ENCODE measurements at places on chromosomes 7 and 10.

DNA sequence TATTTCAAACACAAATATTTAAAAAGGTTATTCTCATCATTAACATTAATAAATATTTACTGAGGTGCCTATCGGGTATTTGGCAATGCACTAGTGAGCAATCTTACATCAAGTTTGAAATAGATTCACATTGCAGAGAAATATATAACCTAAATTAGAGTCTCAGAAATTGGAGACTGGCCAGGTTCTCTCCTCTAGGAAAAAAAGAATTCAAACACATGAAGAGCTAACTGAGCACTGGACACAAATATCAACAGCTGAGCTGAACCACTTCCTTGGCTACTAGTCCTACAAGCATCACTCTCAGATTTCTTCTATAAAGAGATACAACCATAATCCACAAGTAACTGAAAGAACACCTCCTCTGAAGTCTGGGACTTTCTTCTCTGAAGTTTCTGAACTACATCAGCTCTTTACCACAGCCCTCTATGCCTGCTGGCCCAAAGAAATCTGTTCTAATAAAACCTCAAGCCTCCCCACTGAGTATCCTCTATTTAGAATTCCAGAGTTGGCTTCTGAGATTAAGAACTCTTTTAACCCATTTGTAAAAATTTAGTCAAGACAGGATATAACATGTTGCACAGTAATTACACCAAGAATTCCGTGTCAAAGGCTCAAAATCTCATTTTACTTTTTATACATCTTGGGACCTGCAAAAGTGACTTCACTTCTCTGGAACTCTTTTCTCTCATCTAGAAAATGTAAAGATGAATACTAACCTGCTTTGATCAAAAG, 45.2 kb downstream of the MTERF1 start:
- no peak for DNase-seq

- DNase-seq, result no peak
These were observed 155.5 kb upstream of the LYZL2 start for GRCh38 chr10:30784897-30785605.

DNA sequence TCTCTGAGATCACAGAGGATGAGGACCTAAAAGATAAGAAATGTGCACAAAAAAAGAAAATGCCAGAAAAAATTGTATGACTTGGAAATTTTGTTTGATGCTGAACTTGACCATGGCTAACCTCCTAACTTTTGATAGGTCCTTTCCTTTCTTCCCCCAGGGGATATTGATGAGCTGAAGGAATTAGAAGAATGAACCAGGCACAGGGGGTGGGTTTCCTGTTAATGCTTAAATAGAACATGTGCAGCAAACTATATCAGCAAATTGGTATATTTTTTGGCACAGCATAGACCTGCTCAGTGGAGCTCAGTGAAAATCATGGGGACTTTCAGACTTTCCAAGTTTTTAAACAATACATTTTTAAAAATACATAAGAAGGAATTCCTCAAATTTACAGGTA, 300.7 kb downstream of the HDAC9 start:
- no peak for DNase-seq

- DNase-seq, result no peak
These were observed 47.3 kb downstream of the YKT6 start for GRCh38 chr7:44247868-44248651.

DNA sequence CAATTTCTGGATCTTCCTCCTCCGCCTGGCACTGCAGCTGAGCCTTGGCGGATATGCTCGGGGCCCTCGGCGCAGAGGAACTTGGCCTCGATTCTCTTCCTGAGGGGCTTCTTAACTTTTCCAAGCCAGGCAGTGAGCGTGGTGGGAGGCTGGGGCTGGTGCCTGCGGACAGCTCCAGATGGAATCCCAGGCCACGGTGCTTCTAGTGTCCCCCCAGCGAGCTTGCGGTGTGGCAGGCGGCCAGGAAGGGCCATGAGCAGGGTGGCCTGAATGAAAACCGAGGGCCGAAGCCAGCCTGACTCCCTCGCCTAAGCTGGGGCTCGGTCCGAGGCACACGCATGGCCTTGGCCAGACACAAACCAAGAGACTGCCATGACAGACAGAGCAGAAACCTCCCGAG, 31.3 kb downstream of the RCC1L start:
- DNase-seq, result no peak

GRCh38 chr10:122590153-122590552, 29.6 kb downstream of the DMBT1 start:
- DNase-seq, result no peak

- no peak for DNase-seq
These were observed 9.3 kb upstream of the PRSS1 start for GRCh38 chr7:142739923-142740492.

DNA sequence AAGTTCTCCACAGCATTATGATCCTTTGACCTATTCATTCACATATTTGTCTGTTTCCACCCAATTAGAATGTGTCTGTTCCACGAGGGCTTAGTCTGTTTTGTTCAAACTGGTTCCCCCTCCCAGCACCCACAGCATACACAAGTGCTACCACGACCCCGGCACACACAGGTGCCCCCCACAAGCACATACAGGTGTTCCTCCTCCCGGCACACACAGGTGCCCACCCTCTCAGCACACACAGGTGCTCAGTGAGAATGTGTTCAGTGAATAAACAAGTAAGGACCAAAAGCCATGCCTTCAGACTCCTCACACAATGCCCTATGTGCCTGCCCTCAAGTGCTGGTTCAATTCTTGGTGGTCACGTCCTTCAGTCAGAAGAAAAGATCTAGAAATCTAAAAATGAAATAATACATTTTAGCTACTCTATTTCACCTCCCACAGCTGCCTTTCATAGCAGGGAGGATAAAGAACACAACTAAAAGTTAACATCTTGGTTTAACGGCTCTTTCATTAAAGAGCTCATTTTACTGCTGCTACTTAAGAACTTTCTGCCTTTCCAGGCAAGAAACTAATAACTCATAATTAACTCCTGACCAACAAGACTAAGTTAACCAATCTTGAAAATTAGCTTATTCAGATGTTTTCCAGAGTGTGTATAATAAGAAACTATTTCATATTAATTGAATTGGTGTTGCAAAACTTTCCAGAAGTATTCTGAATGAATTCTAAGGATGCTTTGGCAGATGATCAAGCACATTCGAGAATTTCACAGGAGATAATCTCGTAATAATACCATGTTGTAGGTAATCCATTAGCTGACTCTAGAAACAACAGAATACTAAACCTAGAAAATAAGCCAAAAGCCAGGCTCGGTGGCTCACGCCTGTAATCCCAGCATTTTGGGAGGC, 2.3 kb downstream of the DNMBP start:
- no peak for DNase-seq

DNA sequence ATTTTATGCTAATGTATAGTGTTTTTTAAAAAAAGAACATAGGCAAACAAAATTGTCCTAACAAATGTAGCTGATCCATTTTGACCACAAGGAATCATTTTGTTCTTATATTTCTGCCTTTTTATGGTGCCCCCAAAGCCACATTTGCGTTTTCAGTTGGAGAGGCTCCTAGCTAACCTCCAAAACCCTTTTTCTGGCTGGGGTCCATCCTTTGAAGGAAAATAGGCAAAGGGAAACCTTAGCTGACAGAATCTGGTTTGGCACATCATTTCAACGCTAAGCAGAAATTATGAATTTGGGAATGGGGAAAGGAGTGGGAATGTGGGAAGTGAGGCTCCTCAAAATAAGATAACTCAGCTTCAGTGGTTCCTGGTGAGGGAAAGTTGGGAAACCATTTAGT, 25.6 kb upstream of the SLC25A13 start:
- DNase-seq, result no peak

DNA sequence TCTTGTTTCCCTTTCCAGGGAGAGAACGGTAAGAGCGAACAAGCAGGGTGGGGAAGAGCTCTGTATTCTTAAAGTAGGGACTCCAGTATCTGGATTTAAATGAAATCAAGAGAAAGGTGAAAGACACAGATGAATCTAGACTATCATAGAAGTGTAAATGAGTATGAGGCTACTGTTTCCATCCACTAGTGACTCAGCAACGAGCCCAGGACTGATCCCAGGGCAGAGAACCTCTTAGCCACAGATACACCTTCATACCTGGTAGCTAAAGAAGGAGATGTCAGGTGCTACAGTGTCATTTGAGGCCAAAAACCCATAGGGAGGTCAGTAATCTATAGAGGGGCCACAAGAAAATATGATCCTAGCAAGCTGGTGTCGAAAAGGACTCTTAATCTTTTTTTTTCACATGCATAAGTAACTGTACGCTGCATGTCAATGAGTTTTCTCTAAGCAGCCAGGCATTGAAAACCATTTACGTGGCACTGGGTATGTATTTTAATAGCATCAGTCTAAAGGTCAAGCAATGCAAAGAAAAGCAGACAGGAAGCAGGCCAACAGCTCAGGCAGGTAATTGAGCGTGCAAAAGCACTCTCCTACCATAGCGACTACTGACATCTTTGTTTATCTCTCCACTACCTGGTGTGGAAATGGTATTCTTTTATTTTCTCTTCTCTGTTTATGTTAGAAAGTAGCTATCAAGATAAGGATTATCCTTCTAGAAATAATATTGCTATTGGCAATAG, 91.5 kb upstream of the EGR2 start:
- DNase-seq, result no peak

DNA sequence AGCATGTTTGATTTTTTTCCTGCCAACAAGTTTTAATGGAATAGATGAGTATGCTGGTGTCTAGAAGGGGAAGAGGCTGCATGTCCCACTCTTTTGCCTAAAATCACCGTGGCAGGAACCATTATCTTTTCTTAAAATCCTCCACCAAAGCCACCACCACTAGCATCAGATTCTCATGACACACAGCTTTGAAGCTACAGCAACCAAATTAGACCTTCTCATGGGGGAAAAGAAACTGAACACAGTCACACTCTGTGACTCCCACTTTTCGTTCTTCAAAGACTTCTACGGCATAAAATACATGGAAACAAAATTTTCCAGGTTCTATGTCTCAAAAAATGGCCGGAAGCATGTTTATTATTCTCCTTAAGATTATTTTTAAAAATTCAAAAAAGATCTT, 81.8 kb downstream of the SGMS1 start:
- no peak for DNase-seq

DNA sequence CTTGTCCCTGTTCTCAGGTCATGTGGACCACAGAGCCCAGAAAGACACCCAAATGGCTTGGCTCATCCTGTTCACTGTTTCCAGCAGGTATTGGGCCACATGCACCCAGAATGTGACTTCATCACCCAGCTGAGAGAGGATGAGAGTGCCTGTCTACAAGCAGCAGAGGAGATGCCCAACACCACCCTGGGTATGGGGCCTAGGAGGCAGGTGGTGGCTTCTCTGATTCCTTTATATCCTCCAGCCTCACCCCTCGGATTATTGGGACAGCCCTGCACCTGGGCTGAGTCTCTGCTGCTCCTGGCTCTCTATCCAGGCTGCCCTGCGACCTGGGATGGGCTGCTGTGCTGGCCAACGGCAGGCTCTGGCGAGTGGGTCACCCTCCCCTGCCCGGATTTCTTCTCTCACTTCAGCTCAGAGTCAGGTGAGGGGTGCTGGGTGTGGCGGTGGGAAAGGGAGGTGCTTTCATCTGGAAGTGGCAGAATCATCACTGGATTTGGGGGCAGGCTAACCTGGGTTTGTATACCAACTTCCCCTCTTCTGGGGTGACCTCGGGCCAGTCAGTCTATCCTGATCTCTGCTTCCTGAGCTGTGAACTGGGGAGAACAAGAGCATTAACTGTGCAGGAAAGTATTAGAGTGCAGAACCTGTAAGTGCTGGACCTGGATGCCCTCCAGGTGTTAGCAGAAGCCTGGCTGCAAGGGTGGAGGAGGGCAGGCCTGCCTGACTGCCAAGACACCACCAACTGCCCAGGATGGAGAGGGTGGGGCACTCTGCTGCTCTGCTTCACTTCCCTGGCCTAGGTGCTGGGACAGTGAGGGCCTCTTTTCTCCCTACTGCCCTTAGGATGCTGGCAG, 5.2 kb downstream of the GHRHR start:
- DNase-seq, result no peak

- no peak for DNase-seq
These were observed 365.7 kb upstream of the SEMA3C start for GRCh38 chr7:81284576-81284975.

GRCh38 chr10:32104622-32105509, 48.6 kb upstream of the KIF5B start:
- no peak for DNase-seq

- no peak for DNase-seq
These were observed 152.4 kb downstream of the ARID5B start for GRCh38 chr10:62053860-62054259.

DNA sequence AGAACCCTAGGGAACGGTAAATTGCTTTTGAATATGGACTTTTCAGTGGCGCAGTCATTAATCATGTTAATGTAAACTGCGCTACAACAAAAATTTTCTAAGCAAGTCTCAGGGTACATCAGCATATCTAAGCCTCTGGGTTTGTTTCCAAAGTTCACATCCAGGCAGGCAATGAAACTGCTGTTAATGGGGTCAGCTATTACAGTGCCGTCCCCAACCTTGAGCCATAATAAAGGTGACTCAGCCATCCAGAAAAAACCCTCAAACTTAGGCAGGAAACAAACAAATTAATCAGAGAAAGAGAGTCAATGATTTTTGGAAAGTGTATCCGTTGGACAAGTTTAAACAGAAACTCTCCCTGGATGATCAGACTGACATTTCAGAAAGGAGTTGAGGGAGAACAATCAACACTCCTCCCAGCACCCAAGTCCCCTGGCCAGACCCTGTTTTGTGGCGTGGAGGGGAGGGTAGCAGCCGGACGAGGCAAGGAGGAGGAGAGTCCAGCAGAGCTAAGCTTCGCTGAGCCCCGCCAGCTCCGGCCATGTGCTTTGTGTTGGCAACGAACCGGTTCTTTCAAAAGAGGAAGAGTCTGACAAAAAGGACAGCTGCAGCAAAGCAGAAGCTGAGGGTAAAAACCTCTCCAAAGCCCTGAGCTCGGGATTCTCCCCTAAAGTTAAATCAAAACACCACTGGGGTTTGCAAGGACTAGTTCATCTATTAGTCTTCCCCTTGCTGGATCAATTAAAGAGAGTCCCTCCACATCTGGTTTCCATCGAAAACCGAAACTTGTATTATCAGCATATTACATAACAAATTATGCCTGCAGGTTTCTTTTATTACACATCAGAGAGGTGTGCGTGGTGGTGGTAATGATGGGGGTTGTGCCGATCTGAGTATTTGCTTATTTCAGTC, 3.6 kb downstream of the FAM53B start:
- no peak for DNase-seq

- DNase-seq, result no peak
These were observed 28.8 kb downstream of the RRP12 start for GRCh38 chr10:97372233-97372875.
